ENCODE measurements at places on chromosomes 16 and 17. TPM values are rescaled to one million over a fixed set of nuclear protein-coding genes. Genes with fewer than 3 reads are reported as not detected.

GRCh38 chr17:73706858-73707257 lies 62.6 kb upstream of the SDK2 start:
- no peak for DNase-seq

DNA sequence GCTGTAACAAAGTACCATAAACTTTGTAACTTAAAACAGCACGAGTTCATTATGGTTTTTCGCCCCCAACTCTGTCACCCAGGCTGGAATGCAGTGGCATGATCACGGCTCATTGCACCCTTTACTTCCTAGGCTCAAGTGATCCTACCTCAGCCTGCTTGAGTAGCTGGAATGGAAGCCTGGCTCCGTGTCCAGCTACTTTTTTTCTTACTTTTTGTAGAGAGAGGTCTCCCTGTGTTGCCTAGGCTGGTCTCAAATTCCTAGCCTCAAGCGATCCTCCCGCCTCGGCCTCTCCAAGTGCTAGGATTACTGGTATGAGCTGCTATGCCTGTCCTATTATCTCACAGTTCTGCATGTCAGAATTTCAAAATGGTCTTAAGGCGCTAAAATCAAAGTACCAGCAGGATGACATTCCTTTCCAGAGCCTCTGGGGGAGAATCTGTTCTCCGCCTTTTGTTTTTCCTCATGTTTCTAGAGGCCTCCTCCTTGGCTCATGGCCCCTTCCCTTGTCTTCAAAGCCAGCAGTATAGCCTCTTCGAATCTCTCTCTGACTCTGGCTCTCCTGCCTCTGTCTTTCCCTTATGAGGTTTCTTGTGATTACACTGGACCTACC lies 10.1 kb upstream of the PRM1 start:
- DNase-seq = peak; percentile 20

Gene SAMD14
- 2.2 TPM for total RNA-seq

DNA sequence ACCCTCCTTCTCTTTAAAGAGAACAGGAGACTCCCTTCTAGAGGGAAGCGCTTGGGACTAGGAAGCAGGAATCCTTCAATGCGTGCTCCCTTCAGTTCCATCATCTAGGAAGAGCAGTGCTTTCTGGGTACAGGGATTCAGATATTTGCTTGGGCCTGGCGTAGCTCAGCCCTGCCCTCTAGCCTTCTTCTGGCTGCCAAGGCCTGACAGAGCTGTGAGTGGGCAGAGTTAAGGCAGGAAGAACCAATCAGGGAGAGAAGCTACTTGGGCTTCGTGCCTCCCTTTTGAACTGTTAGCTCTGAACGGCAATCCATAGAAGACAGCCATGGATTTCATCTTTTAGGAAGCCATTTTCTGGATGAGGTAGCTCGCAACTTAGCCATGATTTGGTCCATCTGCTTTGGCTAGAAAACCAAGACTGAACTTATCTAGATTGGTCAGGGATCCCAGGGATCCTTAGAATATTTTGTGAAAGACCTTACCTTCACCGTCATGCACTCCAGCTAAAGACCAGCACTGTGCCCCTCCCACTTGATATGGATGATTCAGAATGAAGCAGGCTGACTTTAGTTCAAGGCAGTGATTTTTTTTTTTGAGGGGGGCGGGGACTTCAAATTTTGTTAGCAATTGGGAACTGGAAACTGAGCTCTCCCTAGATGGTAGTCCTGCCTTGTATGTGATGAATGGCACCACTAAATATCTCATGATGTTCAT lies 2.5 kb upstream of the CORO6 start:
- DNase-seq = no peak

Gene POLR3K
- 32.4 TPM for total RNA-seq

DNA sequence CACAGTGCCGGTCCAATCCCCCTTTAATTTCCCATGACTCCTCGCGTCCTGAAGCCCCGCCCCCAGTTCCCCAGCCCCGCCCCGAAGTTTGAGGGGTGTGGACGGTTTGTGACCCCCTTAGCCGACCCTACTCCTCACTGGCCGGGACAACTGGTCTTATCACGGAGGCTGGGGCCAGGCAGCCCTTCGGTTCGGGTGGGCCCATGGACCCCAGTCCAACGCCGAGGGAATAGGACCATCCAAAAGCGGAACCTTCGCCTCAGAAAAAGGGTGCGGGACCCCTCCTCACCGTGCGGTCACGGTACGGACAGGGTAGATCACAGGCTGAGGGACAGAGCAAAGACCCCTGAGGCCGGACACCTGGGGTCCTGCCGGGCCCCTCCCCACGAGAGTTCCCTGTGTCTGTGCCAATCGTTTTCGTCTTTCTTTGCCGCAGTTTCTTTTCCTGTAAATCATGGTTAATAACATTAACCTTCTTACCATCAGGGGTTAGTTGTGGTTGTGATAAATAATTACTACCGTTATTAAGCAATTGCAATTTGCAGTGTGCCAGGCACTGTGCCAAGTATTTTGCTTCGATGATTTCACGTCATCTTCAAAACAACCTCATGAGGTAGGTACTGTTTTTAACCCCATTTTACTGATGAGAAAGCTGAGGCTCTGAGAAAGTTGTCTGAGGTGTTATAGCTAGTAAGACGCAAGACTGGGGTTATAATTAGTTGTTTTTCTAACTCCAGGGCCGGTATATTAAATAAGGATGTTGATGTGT lies 543 bp downstream of the TMUB2 start:
- DNase-seq = no peak

DNA sequence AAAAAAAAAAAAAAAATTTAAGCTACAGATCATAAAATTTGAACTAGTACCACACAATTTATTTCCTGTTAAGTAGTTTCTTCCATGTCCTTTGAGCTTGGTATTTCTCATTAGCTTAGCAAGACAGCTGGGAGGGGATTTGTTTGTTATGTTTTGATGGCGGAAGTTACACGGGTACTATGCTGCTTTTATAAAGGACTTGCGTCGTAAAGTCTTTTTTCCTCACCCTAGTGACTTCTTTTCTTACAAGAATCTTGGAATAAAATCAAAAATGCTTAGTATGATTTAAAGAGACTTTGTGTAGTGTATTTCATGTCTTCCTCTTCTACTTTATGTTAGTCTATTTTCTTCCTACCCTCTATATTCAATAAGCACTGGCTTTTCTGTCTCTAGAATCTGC lies 89.1 kb downstream of the NLK start:
- no peak for DNase-seq

DNA sequence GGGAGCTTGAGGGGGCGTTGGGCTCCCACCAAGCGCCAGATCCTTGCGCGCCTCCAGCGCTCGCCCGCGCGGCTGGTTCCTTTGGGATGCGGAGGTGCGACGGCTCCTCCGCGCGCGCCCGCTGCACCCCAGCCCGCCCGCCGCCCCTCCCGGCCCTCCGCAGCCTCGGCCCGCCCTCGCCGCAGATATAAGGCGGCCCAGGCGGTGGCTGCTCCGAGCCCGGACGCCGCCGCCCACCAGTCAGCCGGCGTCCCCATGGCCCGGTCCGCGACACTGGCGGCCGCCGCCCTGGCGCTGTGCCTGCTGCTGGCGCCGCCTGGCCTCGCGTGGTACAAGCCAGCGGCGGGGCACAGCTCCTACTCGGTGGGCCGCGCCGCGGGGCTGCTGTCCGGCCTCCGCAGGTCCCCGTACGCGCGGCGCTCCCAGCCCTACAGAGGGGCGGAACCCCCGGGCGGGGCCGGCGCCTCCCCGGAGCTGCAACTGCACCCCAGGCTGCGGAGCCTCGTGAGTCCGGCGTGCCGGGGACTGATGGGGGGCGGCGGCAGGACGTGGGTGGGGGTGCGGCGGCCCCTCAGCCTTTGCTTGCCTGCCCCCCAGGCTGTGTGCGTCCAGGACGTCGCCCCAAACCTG lies at the start of gene NPB:
Gene NPB (plus strand): TSS at position 216 of the 630 bp plus-strand sequence. CDS start 40 bp downstream, at position 256.
- DNase-seq = no peak

GRCh38 chr16:27179500-27180072 lies 23.7 kb upstream of the KDM8 start:
- DNase-seq = peak; percentile 52

GRCh38 chr17:34647511-34647910 lies 68.1 kb downstream of the TMEM132E start:
- DNase-seq = no peak

- no peak for DNase-seq
Measured at GRCh38 chr17:35784895-35785294, 10.5 kb downstream of the MMP28 start.

- DNase-seq = no peak
Measured at GRCh38 chr17:77190576-77190975, 49.8 kb downstream of the SEC14L1 start.

DNA sequence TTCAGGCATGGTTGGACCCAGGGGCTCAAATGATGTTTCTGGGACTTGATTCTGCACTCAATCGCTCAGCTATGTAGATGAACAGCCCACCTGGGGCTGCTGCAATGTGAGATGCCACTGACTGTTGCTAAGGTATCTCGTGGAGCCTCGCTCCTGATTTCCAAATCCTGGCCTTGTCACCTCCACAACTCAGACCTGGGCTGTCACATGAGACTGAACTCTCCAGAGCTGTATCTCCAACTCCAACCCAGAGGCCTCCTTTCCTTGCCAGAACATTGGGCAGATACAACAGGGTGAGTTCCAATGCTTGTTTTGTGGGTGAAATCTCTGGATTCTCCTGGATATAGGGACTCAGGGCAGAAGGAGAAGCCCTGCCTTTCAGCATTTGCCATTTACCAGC lies 79.5 kb downstream of the GNAO1 start:
- no peak for DNase-seq

GRCh38 chr16:52816993-52817392 lies 235.7 kb downstream of the CHD9NB start:
- no peak for DNase-seq

Gene ALOXE3
- total RNA-seq = not detected

Gene PIMREG
- 15.8 TPM for total RNA-seq

Gene ABCC12
- total RNA-seq = not detected

- DNase-seq = no peak
Measured at GRCh38 chr17:41338961-41339485, 11.6 kb downstream of the KRT33A start.

DNA sequence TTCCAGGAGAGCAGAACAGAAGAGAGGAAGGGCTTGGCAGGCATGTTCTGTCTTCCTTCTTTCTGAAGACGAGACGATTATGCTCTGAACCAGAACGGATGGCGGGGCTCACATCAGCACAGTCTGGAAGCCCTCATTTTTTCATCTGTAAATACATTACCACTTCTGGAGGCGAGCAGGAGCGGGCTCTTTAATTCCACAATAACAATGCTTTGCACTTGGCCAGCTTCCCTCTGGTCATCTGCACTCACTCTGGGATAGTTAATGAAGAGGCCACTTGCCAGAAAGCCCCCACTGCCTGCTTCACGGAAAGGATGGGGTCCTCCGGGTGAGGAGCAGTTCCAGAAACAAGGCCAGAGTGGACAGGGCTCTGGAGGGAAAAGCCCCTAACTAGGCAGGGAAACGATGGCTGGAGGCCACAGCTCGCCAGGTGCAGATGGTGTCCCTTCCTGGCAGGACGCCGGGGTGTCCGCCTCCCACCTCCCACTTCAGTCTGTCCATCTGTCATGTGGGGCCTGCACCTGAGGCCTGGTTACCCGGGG lies 13.1 kb upstream of the BCAR1 start:
- DNase-seq = no peak

DNA sequence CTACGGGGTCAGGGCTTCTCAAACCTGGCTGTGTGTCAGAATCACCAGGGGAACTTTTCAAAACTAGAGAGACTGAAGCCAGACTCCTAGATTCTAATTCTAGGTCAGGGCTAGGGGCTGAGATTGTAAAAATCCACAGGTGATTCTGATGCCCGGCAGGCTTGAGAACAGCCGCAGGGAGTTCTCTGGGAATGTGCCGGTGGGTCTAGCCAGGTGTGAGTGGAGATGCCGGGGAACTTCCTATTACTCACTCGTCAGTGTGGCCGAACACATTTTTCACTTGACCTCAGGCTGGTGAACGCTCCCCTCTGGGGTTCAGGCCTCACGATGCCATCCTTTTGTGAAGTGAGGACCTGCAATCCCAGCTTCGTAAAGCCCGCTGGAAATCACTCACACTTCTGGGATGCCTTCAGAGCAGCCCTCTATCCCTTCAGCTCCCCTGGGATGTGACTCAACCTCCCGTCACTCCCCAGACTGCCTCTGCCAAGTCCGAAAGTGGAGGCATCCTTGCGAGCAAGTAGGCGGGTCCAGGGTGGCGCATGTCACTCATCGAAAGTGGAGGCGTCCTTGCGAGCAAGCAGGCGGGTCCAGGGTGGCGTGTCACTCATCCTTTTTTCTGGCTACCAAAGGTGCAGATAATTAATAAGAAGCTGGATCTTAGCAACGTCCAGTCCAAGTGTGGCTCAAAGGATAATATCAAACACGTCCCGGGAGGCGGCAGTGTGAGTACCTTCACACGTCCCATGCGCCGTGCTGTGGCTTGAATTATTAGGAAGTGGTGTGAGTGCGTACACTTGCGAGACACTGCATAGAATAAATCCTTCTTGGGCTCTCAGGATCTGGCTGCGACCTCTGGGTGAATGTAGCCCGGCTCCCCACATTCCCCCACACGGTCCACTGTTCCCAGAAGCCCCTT lies 10.9 kb downstream of the STH start:
- DNase-seq = no peak

- DNase-seq = peak; percentile 81
Measured at GRCh38 chr16:84672276-84673202, 24.2 kb downstream of the KLHL36 start.

DNA sequence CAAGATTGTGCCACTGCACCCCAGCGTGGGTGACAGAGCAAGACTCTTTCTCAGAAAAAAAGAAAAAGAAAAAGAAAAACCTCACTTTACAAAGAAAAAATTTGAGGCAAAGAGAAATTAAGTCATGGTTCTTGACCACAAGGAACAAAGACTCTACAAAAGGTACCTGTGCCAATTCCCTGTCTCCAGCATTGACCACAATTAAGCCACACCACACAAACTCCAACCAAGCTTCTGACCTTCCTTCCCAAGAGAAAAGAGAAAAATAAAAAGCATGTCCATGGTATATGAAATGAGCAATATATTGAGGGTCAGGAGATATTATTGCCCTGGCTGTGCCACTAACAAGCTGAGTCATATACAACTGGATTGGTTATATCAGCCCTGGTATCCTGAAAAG lies 146.3 kb upstream of the NOG start:
- DNase-seq = no peak

DNA sequence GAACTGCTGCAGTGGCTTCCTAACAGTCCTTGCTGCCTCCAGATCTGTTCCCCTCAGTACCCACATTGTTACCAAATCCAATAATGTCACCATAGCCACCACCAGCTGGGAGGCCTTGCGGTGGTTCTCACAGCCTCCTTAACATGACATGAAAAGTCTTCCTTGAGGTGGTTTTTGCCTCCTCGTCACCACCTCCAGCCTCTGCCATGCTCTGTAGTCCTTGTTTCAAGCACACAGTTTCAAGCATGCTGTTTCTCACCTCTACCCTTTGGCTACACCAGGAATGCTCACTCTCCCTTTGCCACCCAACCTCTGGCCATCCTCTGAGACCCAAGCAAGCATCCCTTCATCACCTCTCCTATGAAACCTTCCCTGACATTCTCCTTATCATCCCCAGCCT lies 47.2 kb downstream of the DNAH9 start:
- DNase-seq = no peak

All from Caco-2 (cell line).